ENCODE measurements at places on chromosomes 1 and 21.

- no peak for DNase-seq
Measured at GRCh38 chr1:32338637-32339145, 2.7 kb upstream of the MARCKSL1 start.

- DNase-seq: no peak
Measured at GRCh38 chr1:150981177-150981804, 801 bp upstream of the ANXA9 start.

DNA sequence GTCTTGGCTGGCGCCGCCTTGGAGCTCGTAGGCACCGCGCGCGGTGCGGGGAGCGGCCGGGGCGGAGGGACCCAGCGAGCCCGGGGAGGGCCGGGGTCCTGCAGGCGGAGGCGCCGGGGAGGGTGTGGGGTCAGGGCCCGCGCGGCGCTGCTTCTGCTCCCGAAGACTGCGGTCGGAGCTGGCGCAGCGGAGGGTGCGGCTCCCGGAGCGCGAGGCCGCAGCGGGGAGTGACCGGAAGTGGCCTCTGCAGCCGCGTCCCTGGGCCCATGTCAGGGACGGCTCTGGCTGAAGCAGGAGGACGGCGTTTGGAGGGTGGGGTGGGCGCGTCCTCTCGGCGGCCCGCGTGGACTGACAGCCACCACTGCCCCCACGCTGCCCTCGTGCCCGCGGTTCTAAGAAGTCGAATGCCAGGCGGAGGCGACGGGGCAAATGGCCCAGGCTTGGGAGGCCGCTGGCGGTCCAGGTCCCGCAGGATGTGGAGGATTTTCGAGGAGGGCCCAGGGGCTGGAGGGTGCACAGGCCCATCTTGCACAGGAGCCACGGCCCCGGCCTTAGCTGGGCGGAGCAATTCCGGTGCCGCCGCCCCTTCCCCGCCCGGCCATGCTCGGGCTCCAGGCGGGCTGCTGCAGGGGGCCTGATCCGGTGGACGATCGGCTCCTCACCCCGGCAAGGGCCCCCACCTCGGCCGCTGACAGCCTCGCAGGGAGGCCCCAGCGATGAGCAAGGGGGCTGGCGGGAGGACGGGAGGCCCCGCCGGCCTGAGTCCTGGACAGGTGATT is 7.7 kb upstream of the ZNF669 start:
- no peak for DNase-seq

DNA sequence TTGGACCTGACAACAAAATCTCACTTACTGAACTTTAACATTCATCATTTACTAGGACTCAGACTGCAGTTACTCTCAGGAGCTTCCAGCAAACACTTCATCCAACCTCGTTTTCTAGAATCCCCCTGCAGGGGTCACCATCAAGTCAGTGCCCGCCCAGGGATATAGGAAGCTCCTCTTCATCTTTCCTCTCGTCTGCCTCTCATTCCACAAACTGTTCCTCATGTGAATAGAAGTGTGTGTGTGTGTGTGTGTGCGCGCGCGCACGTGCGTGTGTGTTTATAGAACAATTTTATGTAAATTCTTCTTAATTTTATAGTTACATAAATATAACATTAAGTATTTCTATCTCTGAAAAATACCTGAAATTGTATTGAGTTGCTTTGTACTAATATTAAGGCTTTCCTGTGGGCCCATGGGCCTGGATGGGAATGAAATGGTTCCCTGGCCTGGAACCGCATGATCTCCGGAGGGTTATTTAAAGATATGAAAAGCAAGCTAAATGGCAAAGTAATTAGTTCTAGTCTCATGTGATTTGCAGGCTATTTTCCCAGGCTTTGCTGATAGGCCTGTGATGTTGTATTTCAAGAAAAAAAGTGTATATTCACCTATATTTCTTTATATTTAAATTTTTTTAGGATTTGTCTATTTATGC is 21.7 kb upstream of the ABCD3 start:
- no peak for DNase-seq

GRCh38 chr1:208043691-208044181 is 132.8 kb upstream of the CD34 start:
- DNase-seq: no peak

DNA sequence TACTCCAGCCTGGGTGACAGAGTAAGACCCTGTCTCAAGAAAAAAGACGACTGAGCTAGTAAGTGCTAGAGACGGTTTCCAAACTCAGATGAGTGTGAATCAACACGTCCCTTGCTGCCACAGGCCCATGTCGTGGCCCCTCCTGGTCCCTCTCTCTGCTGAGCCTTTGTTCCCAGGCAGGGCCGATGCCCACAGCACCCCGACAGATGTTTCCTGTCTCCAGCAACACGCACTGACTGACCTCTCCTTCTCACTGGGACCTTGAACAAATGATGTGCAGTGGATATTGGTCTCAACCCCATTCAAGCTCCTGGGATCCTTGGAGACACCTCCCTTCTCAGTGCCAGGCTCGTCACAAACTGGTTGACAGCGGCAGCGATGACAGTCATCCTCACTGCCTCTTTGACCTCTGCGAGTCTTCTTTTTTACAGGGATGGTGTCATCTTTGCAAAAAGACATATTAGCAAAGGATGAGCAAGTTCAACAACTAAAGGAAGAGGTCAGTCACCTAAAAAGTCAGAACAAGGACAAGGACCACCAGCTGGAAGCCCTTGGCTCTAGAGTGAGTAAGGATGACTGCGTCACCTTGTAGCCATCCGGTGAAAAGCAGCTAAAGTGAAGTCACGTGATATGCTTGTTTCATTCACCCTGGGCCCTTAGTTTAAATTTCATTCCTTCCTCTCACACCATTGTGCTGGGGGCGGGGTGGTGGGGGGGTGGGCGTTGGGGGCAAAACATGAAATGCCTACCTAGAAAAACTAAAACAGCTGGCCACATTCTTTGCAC is 65.8 kb downstream of the FHAD1 start:
- no peak for DNase-seq

DNA sequence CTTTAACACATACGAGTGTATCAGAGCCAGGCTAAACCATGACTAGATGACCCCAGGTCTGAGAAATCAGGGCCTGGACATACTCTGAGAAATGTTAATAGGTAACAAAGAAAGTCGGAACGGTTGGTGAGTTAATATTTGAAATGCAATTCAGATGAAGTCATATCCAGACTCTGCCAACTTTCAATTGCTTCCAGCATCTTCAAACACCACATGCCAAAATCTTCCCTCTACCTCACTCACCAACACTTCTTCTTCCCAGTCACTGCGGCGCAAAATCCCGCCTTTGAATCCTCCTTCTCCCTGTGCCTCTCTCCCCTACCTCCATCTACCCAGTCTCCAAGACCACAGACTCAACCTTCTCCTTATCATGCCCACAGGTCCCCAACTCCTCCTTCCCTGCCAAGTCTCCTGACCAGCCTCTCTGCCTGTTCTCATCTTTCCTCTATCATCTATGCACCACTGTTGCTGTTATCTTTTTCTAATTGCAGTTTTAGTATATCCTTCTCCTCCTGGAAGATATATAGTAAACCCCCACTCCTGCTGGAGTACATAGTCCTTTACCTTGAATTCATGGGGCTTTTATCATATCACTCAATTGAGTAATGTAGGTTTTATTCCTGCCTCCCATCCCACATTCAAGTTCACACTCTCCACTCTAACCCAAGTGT is 41.3 kb downstream of the ZBTB18 start:
- no peak for DNase-seq

DNA sequence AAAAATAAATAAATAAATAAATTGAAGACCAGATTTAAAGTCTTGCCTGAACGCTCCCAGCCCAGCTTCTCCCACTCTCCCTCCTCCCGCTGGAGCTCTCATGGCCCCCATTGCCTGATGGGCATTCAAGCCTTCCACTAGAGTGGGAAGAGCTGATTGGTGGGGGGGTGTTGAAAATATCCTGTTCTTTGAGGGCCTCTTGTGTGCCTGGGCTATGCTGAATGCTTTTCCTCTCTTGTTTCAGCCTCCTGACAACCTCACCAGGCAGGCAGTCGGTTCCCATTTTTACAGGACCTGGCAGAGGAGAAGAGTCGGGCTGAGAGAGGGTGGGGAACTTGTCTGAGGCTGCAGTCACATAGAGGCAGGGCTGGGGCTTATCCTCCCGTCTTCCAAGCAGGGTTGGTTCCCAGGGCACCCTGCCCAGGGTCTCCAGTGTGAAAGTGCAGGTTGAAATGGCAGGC is 59.2 kb upstream of the SSBP3 start:
- no peak for DNase-seq

DNA sequence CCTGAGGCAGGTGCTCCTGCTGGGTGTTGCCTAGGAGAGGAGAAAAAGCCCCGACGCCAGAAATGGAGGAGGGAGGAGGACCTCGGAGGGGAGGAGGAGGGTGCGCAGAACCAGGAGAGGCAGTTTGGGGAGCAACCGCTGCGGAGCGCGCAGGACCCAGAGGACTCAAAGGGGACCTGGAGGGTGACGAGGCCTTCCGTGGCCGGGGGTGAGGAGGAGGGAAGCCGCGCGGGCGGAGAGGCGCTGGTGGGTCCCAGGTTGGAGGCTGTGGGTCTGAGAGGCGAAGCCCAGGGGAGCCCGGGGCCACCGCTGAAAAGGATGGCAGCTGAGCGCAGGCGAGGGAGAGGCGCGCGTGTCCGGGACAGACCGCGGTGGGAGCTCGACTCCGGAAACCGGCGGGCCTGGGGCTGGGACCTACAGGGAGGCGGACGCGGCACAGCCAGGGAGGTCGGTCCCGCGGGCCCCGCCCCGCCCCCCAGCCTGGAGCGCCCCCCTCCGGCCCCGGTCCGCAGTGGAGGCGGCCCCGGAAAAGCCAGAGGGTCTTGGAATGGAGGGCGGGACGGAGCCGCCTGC is 15.1 kb downstream of the RNF223 start:
- no peak for DNase-seq

DNA sequence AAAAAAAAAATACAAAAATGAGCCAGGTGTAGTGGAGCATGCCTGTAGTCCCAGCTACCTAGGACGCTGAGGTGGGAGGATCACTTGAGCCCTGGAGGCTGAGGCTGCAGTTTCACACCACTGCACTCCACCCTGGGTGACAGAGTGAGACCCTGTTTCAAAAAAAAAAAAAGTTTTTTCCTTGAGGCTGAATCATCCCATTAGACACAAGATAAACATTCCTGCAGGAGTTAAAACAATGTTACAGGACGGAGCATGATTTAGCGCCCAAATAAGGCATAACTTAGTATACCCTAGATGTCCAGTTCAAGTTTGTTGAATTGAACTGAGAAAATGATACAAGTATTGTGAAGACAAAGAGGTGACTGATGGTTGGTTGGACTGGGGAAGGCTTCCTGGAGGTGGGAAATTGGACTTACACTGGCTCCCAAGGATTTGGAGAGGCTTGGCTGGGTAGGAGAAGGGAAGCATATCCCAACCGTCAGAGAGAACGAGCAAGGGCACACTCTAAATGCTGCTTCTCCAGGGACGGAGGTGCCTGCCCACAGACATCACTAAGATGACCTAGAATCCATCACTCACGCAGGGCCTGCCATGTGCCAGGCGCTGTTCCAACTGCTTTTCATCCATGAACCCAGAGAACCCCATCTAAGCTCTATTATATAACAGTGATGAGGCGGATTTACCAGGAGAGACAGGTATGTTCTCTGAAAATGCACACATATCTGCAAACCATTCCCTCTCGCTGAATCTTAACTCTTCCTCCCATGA is 610.6 kb downstream of the KIF26B start:
- no peak for DNase-seq

DNA sequence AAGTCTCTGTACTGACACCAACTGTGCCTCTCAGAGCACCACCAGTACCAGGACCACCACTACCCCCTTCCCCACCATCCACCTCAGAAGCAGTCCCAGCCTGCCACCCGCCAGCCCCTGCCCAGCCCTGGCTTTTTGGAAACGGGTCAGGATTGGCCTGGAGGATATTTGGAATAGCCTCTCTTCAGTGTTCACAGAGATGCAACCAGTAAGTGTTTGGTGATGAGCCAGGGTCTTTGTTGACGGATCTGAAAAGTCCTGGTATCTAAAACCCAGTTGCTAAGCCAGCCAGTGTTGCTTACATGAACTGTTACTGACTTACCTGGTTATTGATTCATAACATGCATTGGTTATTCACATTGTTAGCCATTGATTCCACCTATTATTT is 1.1 kb downstream of the C1orf56 start:
- no peak for DNase-seq

- no peak for DNase-seq
Measured at GRCh38 chr1:145955436-145955835, 2.4 kb downstream of the LIX1L start.

DNA sequence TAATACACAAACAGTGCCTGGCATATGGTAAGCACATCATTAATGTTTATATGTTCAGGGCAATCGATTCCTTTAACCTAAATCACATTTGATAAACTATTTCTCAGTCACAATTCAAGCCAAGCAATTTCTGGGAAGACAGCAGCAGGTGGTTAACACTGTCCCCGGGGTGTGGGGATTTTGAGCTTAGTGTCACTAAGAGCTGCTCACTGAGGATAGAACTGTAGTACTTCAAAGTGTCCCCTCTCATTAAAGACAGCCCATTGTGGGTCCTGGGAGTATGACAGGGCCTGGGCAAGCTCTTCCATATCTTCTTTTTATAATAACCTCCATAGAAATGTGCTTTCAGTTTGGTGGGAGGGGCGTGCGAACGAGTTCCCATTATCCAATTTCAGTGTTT is 8.4 kb upstream of the GALNT2 start:
- DNase-seq: no peak

DNA sequence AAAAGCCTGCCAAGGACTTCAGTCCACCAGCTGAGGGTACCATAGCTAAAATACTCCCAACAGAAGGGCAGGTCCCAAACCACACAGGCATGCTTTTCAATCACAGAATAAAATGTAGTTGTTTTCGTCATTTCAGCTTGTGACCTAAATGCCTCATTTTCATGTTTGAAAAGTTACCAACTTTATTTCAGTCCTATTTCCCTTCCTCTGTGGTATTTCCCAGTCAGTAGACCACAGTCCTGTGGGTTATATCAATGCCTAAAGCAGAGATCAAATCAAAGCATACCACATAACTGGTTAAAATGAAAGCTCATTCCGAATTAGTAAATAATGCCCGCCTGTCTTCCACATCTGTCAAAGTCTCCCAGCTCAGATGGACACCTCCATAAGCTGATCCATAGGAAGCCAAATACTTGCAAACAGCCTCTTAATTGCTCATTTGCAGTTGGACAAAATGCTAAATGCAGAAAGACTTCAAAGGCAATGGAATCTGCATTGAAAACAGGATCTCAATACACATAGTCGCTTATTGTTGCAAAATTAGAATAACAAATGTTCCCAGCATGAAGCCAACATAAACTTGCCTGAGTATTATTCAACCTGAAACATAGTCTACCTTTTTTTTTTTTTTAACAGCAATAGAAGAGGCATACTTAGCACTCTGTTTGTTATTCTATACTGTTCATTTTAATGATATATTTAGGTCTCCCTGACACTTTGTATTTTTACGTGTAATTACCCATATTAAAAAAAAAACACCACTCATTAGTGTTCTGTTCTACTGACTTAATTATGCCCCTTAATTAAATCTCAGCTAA is 53.9 kb downstream of the NR5A2 start:
- no peak for DNase-seq

Measured in stimulated activated CD8-positive, alpha-beta memory T cell treated with anti-CD3 and anti-CD28 coated beads, Interleukin-4, amount 100 ng/mL, for 4 hours (primary cell).